Stimulated activated CD8-positive, alpha-beta memory T cell treated with anti-CD3 and anti-CD28 coated beads, Interleukin-15, amount 100 ng/mL, for 1 hour (primary cell): ENCODE measurements at places on chromosomes 5 and 9.

DNA sequence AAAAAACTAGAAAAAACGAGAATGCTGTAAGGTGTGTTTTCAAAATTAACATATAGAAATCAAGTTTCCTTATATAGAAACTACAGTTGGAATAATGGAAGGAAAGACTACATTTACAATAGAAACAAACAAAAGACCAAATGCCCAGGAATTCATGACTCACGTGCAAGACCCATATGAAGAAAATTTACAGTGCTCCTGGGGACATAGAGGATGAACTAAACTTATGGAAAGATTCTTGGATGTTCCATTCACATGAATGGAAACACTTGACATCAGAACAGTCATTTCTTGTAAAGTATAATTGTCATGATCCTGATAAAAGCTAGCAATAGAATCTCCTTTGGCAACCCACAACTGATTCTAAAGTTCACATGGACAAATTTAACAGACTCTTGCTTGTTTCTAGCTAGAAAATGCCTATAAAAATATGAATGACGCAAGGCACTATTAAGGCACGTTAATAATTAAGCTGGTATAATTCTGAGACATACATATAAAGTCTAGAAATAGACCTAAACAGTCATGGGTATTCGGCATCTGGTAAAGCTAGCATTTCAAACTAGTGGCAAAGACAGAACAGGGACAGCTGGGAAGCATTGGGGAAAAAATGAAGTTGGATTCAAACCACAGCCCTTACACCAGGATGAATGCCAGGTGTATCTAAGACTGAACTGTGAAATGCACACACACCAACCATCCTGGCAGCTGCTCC lies 5.1 kb upstream of the ZFP62 start:
- DNase-seq, result no peak

- DNase-seq, result no peak
Measured at GRCh38 chr5:173567548-173567947, 48.9 kb downstream of the BOD1 start.

DNA sequence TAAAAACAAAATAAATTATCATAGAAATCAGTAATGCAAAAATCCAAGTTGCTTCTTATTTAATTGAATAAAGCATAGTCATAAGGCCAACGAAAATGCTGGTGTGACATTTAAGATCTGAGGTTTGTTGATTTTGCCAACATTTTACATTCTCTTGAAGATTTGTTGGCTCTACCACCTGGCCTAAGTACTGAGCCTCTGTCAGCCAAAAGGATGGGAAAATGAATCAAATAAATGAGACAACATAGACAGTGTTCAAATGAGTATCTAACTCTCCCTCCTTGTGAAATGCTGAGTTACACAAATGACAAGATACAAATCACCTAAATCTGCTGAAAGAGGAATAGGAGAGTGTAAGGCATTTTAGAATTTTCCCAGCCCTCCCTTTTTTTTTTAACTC lies 575.0 kb downstream of the CDH12 start:
- DNase-seq, result no peak

DNA sequence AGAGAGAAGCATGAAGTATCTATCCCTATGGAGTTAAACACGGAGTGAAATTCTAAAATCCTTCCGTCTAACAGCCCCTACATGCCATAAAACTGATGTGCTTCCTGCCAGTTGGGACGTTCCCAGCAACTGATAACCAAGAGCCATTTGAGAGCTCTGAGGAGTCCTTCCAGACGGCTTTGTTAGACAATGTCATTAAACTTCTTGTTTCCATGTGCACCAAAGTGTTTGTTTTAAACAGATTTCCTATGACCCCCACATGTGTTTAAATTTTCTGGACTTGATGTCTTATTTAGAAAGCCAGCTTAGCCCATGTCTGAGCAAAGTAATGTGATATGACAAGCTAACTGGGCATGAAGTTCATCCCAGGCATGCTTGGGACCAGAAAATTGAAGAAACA lies 57.2 kb upstream of the LPAR1 start:
- no peak for DNase-seq

- DNase-seq, result no peak
Measured at GRCh38 chr5:82367930-82368329, 89.8 kb upstream of the RPS23 start.

GRCh38 chr5:44708602-44709001 lies 100.1 kb upstream of the MRPS30 start:
- DNase-seq, result no peak
